Metanephros (tissue), 2 donors: ENCODE measurements at places on chromosomes 4 and X. TPM values are rescaled to one million over a fixed set of nuclear protein-coding genes. Genes with fewer than 3 reads are reported as not detected.

VEGFC gene
- total RNA-seq: 9.3 TPM

SHISA3 gene
- total RNA-seq: 60.1 TPM

RIBC1 gene
- total RNA-seq: 3.9 TPM

ARHGAP6 gene
- total RNA-seq: 23.9 TPM

CXorf66 gene
- not detected for total RNA-seq

FGF13 gene
- 27.5 TPM for total RNA-seq

RPL36A gene
- total RNA-seq: 376 TPM

XAGE5 gene
- not detected for total RNA-seq

TLR8 gene
- total RNA-seq: 1.8 TPM
